ENCODE measurements at places on chromosomes 2 and 18.

DNA sequence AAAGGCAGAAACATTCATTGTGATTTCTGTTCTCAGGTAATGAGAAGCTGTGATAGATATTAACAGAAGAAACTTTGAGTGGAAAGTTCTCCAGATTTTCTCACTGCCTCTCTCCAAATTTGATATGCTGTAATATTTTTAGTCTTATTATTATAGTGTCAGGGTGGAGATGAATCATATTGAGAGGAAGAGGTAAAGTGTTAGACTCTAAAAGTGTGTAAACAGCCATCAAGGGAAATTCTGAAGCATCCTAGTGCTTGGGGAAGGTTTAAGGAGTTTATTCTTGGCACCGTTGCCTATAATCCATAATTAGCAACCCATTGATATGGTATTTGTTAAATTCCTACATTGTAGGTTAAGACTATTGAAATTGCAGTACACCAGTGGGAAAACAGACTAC is 104.7 kb upstream of the NABP1 start:
- DNase-seq = no peak
- H3K36me3 ChIP-seq = no peaks in the 10 kb centered on the region
- H3K27me3 ChIP-seq = no peaks in the 10 kb centered on the region
- no peak overlapping the region for H3K4me3 ChIP-seq
- no peaks in the 10 kb centered on the region for H3K4me1 ChIP-seq
- no peak overlapping the region for H3K27ac ChIP-seq

DNA sequence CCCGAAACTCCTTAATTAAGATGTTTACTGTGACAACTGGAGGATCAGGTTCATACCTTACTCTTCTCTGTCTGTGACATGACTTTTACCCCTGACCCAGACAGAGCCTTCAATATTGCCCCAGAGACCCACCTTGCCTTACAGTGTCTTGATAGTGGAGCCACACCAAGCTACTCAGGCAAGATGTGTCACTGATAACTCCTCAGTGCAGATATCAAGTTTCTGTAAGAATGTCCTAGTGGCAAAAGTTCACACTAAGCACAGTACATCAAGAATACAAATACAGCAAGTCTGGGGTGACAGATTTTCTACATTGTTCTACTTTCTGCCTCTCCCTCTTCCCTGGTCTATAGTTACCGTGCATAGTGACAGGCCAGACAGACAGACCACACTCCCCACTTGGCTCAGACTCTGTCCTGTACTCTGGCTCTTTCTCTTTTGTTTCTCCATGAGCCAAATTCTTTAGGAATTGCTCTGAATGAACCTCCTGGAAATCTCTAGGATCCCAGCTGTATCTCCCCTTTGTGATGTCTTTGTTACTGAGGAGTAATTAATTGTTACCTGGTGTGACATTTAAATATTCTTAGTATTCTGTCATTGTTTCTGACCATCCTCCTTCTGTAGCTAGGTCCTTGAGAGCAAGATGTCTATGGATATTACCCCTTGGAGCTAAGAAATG is 24.1 kb upstream of the APOB start:
- no peaks in the 10 kb centered on the region for H3K36me3 ChIP-seq
- no peak overlapping the region for H3K4me3 ChIP-seq
- peak overlapping the region; percentile 66 for H3K27ac ChIP-seq
- H3K27me3 ChIP-seq = no peaks in the 10 kb centered on the region
- H3K4me1 ChIP-seq = peaks cover 78% of the 10 kb centered on the region

GRCh38 chr2:178542569-178542968 is 62.3 kb downstream of the PLEKHA3 start:
- H3K27ac ChIP-seq = no peak overlapping the region
- no peaks in the 10 kb centered on the region for H3K27me3 ChIP-seq
- no peak overlapping the region for H3K4me3 ChIP-seq
- H3K36me3 ChIP-seq = no peaks in the 10 kb centered on the region

- 0 out of 3 replicates have a peak, but pooled peaks cover 5% of the 10 kb centered on the region for H3K27me3 ChIP-seq
- no peaks in the 10 kb centered on the region for H3K4me1 ChIP-seq
- no peak overlapping the region for H3K27ac ChIP-seq
- no peaks in the 10 kb centered on the region for H3K36me3 ChIP-seq
- no peak overlapping the region for H3K4me3 ChIP-seq
- DNase-seq = no peak
Observed at GRCh38 chr2:178732913-178733312, 74.3 kb downstream of the TTN start.

DNA sequence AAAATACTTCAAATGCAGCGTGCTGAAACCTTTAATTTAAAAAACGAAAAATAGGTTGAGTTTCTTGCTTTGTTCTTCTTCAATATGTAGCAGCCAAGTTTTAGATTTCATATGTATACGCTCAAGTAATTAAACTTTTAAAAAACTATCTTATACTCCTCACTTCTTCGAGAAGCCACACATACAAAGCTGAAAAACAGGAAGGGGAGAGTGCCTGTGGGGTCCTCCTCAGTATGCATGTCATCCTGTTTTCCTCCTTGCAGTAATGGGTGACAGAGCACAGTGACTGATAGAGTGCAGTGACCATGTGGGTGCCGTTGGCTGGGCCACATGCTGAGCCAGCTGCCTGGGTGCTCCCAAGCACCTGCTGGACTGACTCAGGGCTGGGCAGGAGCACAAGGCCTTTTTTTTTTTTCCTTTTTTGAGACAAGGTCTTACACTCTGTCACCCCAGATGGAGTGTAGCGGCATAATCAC is 33.3 kb downstream of the UXS1 start:
- H3K27ac ChIP-seq = no peak overlapping the region
- H3K4me3 ChIP-seq = no peak overlapping the region
- H3K36me3 ChIP-seq = peaks cover 23% of the 10 kb centered on the region
- H3K27me3 ChIP-seq = no peaks in the 10 kb centered on the region
- no peak for DNase-seq

DNA sequence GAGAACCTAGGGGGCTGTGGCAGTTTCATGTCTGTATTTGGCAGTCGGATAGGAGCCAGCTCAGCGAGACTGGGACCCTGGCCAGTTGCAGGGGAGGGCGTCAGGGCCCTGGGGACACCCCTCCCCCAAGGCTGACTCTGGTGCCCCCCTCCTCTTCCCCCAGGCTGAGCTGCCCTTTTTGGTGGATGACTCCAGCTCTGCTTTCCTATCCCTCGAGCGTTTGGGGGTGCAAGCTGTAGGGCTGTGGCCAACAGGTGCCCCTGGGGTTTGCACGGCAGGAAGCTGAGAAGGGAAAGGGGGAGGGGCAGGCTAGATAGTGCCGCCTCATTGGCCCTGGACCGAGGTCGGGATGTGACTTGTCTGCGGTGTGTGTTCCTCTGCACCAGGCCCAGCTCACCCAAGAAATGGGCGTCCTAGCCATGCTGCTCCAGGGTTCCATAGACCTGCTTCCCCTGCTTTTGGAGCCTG is 26.4 kb downstream of the SPEG start:
- no peaks in the 10 kb centered on the region for H3K36me3 ChIP-seq
- peaks cover 4% of the 10 kb centered on the region for H3K27me3 ChIP-seq
- no peak overlapping the region for H3K4me3 ChIP-seq

- no peaks in the 10 kb centered on the region for H3K27me3 ChIP-seq
- H3K4me3 ChIP-seq = no peak overlapping the region
- no peak overlapping the region for H3K27ac ChIP-seq
- peaks cover 10% of the 10 kb centered on the region for H3K4me1 ChIP-seq
- no peak for DNase-seq
Observed at GRCh38 chr2:204687776-204688175, 142.5 kb downstream of the PARD3B start.

GRCh38 chr18:9366126-9366714 is 31.6 kb downstream of the TWSG1 start:
- no peak for DNase-seq
- H3K27ac ChIP-seq = no peak overlapping the region
- H3K4me3 ChIP-seq = no peak overlapping the region
- no peaks in the 10 kb centered on the region for H3K4me1 ChIP-seq

- DNase-seq = no peak
- H3K27me3 ChIP-seq = no peaks in the 10 kb centered on the region
- peak overlapping the region; percentile 4 for H3K27ac ChIP-seq
- no peaks in the 10 kb centered on the region for H3K36me3 ChIP-seq
- peak overlapping the region; percentile 97 for H3K4me3 ChIP-seq
Observed at GRCh38 chr2:210003359-210003758, 921 bp downstream of the RPE start.

DNA sequence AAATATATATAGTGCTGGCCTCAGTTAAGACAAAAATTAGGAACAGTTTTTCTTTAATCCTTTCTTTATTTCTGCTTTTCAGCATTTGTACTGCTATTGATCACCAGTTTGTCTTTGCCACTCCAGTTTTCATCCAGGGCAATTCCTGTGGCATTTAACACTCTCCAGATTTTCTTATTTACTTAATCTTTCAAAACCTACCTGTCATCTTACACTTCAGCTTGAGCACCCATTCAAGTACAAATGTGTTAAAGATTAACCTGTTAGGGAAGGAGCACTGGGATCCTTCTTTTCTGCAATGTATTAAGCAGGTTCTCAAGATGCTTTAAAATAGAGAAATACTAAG is 101.8 kb upstream of the SCN1A start:
- H3K36me3 ChIP-seq = peaks cover 3% of the 10 kb centered on the region
- H3K4me3 ChIP-seq = no peak overlapping the region
- H3K27ac ChIP-seq = peak overlapping the region; percentile 86
- H3K4me1 ChIP-seq = peaks cover 55% of the 10 kb centered on the region
- H3K27me3 ChIP-seq = no peaks in the 10 kb centered on the region
- peak; percentile 82 for DNase-seq

- H3K27me3 ChIP-seq = no peaks in the 10 kb centered on the region
- no peaks in the 10 kb centered on the region for H3K4me1 ChIP-seq
- H3K27ac ChIP-seq = no peak overlapping the region
- DNase-seq = no peak
Observed at GRCh38 chr2:213740453-213740852, 456.2 kb downstream of the SPAG16 start.

DNA sequence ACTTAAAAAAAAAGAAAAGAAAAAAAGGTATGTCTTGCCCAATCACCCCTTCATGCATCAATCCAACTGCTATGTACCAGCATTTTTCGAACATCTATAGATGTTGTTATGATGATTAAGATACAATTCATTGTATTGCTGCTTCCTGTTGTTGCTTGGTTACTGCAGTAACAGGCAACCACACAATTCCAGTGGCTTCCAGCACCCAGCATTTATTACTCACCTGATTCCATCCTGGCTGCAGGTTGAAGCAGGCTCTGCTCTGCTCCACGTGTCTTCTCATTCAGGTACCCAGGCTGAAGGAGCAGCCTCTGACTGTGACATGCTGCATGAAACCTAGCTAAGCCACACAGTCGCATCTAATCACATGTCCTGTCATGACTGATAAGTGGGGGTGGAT is 196.9 kb downstream of the INO80D start:
- no peak for DNase-seq
- H3K27me3 ChIP-seq = peaks cover 22% of the 10 kb centered on the region
- no peak overlapping the region for H3K4me3 ChIP-seq
- H3K4me1 ChIP-seq = peaks cover 14% of the 10 kb centered on the region

GRCh38 chr18:9694952-9695495 is 13.1 kb upstream of the RAB31 start:
- H3K4me1 ChIP-seq = peaks cover under 1% of the 10 kb centered on the region
- H3K4me3 ChIP-seq = no peak overlapping the region
- H3K36me3 ChIP-seq = no peaks in the 10 kb centered on the region
- DNase-seq = no peak

GRCh38 chr2:184558713-184559464 is 39.4 kb upstream of the ZNF804A start:
- H3K36me3 ChIP-seq = no peaks in the 10 kb centered on the region
- no peaks in the 10 kb centered on the region for H3K27me3 ChIP-seq
- H3K4me3 ChIP-seq = no peak overlapping the region

GRCh38 chr18:79916128-79916494 is 35.3 kb downstream of the SLC66A2 start:
- peaks cover 14% of the 10 kb centered on the region for H3K36me3 ChIP-seq
- H3K4me3 ChIP-seq = no peak overlapping the region
- H3K27me3 ChIP-seq = no peaks in the 10 kb centered on the region

DNA sequence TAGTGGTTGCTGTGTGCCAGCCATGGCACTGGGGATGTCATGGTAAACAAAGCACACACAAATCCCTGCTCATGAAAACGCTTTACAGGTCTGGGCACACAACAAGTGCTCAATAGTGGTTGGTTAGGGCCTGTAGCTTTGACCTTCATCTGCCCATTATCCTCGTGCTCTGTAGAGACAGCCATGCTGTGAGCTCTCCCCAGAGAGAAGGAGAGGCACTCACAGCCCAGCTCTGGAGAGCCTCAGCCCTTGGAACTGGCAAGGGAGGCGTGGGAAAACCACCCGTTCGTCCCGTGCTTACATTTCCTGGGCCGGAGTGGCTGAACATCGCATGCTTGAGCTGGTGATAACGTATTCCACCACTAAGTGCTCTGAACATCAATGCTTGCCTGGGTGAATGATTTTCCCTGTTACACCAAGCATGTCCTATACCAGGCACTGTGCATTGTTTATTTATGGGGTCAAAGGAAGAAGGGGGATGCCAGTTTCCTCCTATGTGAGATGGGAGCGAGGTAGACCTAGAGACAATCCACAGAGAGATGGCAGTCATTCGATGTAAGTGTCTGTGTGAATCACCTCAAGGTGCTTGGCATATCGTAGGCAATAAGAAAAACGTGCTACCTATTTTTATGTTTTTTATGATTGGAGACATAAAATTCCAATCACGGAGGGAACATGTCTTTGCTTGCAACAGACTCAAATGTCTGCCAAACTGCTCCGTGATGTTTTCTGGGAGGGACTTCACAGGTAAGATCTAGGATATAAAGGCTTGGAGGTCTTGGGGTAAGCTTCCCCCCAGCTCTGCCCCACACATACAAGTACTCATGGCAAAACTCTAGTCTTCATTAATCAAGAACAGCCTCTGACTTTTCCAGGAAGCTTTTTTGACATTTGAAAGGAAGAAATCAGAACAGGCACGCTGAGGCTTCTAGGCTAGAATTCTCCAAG is 75.5 kb downstream of the DDX1 start:
- peaks cover 32% of the 10 kb centered on the region for H3K4me1 ChIP-seq
- H3K27ac ChIP-seq = no peak overlapping the region
- no peaks in the 10 kb centered on the region for H3K36me3 ChIP-seq
- H3K27me3 ChIP-seq = peaks cover 42% of the 10 kb centered on the region
- DNase-seq = no peak

DNA sequence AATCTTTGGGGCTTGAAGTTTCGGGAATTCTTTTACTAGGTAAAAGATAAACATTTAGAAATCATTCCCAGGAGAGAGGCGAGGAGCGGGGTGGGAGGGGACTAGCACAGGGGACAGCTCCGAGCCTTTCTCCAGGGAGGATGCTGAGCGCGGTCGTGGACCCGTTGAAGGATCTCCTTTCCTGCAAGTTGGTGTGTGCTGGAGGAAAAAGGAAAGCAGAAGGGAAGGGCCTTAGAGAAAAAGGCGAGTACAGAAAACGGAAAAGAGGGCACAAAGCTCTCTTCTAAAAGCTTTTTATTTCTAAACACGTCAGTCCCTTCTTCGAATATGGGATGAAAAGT is 640 bp downstream of the SLC39A6 start:
- peaks cover 47% of the 10 kb centered on the region for H3K4me1 ChIP-seq
- no peak for DNase-seq
- H3K27me3 ChIP-seq = no peaks in the 10 kb centered on the region

- DNase-seq = no peak
- H3K27me3 ChIP-seq = no peaks in the 10 kb centered on the region
- no peaks in the 10 kb centered on the region for H3K4me1 ChIP-seq
- H3K27ac ChIP-seq = no peak overlapping the region
Observed at GRCh38 chr2:218477247-218477646, 58.3 kb downstream of the VIL1 start.

- no peak for DNase-seq
- H3K36me3 ChIP-seq = no peaks in the 10 kb centered on the region
- no peaks in the 10 kb centered on the region for H3K27me3 ChIP-seq
- no peak overlapping the region for H3K4me3 ChIP-seq
- H3K27ac ChIP-seq = no peak overlapping the region
Observed at GRCh38 chr2:11891671-11892440, 145.4 kb downstream of the LPIN1 start.

All from HepG2 (cell line).